ENCODE measurements at places on chromosomes 1 and 21. TPM values are rescaled to one million over a fixed set of nuclear protein-coding genes. Genes with fewer than 3 reads are reported as not detected.

EVA1B gene
- 101 TPM for total RNA-seq

NES gene
- 81.7 TPM for total RNA-seq

C8B gene
- not detected for total RNA-seq

OR6K6 gene
- not detected for total RNA-seq

DDOST gene
- 289 TPM for total RNA-seq

RNU1-2 gene
- under 0.01 TPM for total RNA-seq

CELA3A gene
- total RNA-seq, result not detected

OR2M5 gene
- total RNA-seq, result not detected

RBM11 gene
- total RNA-seq, result not detected

LY9 gene
- not detected for total RNA-seq

PTPN7 gene
- not detected for total RNA-seq

KCNAB2 gene
- total RNA-seq, result 2.4 TPM

PDIK1L gene
- 5.6 TPM for total RNA-seq

OR2L2 gene
- total RNA-seq, result under 0.01 TPM

CR1 gene
- not detected for total RNA-seq

FAM3B gene
- total RNA-seq, result not detected

NOS1AP gene
- 0.98 TPM for total RNA-seq

CLIC6 gene
- not detected for total RNA-seq

C1orf159 gene
- total RNA-seq, result 12.4 TPM

CD247 gene
- not detected for total RNA-seq

FCRL5 gene
- total RNA-seq, result not detected

FCGR1A gene
- total RNA-seq, result not detected

SLC5A3 gene
- 13.0 TPM for total RNA-seq

FAM177B gene
- total RNA-seq, result not detected

HTR1D gene
- total RNA-seq, result under 0.01 TPM

NTRK1 gene
- not detected for total RNA-seq

MROH9 gene
- not detected for total RNA-seq

CD84 gene
- total RNA-seq, result not detected

CCDC185 gene
- not detected for total RNA-seq

NHLH1 gene
- 0.19 TPM for total RNA-seq

CD5L gene
- total RNA-seq, result not detected

RXRG gene
- total RNA-seq, result not detected

LRRC42 gene
- 27.4 TPM for total RNA-seq

LEFTY1 gene
- not detected for total RNA-seq

GSTM5 gene
- total RNA-seq, result under 0.01 TPM

ATP6V1G3 gene
- total RNA-seq, result 0.33 TPM

APCS gene
- total RNA-seq, result not detected

LMNA gene
- total RNA-seq, result 847 TPM

RGSL1 gene
- total RNA-seq, result not detected

ACKR1 gene
- 0.10 TPM for total RNA-seq

CATSPER4 gene
- not detected for total RNA-seq

PLA2G2C gene
- not detected for total RNA-seq

MKNK1 gene
- total RNA-seq, result 29.1 TPM

SLAMF8 gene
- total RNA-seq, result not detected

LIN28A gene
- not detected for total RNA-seq

CLCA4 gene
- total RNA-seq, result not detected

ST6GALNAC5 gene
- 0.98 TPM for total RNA-seq

REG4 gene
- total RNA-seq, result not detected

HNRNPCL4 gene
- total RNA-seq, result not detected

CLEC20A gene
- total RNA-seq, result not detected

MANEAL gene
- 2.0 TPM for total RNA-seq

Measured in vein endothelial cell (primary cell).